ENCODE measurements at places on chromosomes 7 and 10.

GRCh38 chr7:145269418-145270161 is 433.7 kb upstream of the TPK1 start:
- DNase-seq: no peak

DNA sequence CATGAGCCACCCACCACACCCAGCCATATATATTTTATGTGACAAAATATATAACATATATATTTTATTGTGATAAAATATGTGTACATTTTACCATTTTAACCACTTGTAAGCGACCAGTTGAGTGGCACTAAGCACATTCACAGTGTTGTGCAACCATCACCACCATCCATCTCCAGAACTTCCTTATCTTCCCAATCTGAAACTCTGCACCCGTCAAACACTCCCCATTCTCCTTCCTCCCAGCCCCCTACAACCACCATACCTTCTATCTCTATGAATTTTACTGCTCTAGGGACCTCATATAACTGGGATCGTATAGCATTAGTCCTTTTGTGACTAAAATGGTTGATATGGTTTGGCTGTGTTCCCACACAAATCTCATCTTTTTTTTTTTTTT is 20.8 kb upstream of the CYTH3 start:
- no peak for DNase-seq

DNA sequence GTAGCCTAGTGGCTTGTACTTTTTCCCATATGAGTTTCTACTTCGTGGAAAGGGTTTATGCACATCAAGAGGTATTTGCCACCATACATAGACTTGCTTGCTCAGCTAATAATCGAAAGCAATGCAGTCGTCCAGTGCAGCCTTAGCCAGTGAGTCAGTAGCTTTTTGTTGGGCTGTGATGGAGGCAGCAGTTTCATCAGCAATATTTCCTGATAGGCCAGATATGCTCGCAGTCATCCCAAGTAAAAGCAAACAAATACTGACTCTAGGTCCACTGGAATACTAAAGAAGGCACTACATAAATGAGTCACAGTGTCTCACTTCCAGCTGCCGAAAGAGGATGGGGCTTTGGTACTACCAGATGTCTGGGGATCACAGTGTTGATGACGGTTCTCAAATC is 2.1 kb upstream of the BNIP3 start:
- DNase-seq: peak; percentile 84

- no peak for DNase-seq
Measured at GRCh38 chr10:114674346-114674745, 16.3 kb upstream of the ABLIM1 start.

GRCh38 chr7:47991741-47992311 is 12.4 kb upstream of the HUS1 start:
- no peak for DNase-seq

GRCh38 chr10:66929375-66929774 is 3.5 kb downstream of the LRRTM3 start:
- DNase-seq: no peak

- DNase-seq: no peak
Measured at GRCh38 chr7:82729172-82730030, 285.8 kb upstream of the CACNA2D1 start.

- DNase-seq: no peak
Measured at GRCh38 chr10:131226446-131227162, 84.9 kb downstream of the TCERG1L start.

DNA sequence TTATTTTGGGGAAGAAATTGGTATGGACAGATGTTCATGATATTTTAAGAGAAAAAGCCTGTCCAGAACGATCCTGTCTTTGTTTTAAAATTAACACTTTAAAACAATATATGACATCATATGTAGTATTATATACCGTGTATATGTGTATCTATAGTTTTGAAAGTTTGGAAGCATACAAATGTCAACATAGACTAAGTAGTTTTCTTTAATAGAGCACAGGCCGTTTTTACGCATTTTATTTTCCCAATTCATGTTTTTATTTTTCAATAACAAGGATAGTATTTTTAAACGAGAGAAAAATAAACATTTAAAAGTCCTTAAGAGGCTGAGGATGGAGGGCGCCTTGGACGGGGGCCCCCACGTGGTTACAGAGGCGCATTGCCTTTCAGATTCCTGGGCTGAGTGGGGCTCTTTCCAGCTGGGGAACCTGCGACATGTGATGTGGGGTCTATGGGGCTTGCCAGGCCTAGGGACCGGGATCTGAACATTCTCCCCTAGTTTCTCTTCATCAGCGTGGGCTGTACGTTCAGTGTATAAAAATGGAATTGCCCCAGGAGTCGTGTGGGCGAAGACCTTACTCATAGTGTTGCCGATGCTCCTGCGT is 127.8 kb upstream of the ZNF746 start:
- no peak for DNase-seq

GRCh38 chr10:11896549-11897200 is 73.5 kb downstream of the PROSER2 start:
- no peak for DNase-seq

DNA sequence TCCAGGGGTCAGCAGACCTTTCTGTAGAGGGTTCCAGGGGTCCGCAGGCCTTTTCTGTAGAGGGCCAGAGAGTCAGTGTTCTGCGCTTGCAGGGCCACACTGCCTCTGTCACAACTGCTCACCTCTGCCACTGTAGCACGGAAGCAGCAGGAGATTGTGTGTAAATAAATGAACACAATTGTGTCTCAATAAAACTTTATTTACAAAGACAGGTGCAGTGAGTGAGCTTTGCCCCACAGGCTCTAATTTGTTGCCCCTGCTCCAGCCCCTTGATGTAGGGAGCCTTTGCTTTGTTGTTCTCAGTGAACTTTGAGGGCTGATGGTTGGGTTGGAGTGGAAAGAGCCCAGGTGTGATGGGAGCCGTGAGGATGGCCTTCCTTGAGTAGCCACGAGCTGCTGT is 67.8 kb downstream of the MGMT start:
- DNase-seq: no peak

GRCh38 chr7:67618556-67619162 is 622.0 kb downstream of the TYW1 start:
- DNase-seq: no peak

DNA sequence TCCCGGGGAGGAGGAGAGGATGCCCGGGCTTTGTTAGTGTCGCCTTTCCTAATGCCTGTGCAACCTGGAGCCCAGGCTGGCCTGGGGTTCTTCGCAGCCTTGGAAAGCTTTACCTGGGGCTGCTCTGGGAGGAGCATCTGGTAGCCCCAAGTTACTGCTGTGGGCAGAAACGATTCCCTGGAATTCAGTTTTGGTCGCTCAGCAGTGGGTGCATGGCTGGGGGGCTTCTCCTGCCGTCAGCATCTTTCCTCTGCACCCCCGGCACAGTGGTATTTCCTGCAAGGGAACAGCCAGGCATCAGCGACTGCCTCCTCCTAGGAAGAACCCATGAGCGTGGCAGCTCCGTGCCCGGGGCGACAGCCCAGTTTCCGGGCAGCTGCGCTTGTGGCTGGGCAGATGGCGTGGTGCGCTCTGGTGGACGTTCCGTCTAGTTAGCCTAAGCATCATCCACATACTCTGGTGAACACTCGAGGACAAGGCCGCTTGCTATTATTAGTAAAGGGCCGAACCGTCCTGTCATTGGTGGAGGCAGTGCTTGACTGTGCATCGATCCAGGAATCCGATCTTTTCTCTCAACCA is 107.0 kb upstream of the BTBD16 start:
- no peak for DNase-seq

- no peak for DNase-seq
Measured at GRCh38 chr7:143419880-143420279, 11.2 kb upstream of the EPHA1 start.

GRCh38 chr10:28366994-28367393 is 64.1 kb upstream of the MPP7 start:
- no peak for DNase-seq

GRCh38 chr7:141709318-141709717 is 1.2 kb downstream of the WEE2 start:
- no peak for DNase-seq

DNA sequence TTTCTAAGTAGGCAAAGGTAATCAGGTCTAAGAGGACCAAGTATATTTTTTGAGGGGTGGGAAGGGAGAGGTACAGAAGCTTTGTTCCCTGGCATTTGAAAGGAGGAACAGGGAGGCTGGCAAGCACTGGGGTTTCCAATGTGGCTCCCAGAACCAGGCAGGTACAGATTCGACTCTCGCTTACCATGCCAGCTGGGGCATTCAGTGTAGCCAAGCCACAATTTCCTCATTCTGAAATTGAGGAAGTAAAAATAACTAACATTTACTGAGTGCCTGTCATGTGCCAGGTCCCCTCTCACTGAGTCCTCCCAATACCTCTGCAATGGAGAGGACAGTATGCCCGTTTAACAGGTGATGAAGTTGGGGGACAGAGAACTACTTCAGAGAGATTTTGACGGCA is 45.9 kb upstream of the BET1 start:
- DNase-seq: no peak

- DNase-seq: no peak
Measured at GRCh38 chr10:4151466-4151865, 366.5 kb upstream of the KLF6 start.

- no peak for DNase-seq
Measured at GRCh38 chr10:22317771-22318565, 1.8 kb downstream of the COMMD3 start.

DNA sequence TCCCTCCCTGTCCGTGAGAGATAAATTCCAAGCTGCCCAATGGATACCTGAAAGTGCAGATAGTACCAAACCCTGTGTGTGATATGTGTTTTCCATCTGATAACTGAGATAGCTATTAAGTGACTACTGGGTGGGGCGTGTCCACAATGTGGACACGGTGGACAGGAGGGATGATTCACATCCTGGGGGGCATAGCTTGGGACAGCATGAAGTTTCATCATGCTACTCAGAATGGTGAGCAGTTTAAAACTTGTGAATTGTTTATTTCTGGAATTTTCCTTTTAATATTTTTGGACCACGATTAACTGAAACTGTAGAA is 158.6 kb downstream of the CREB5 start:
- DNase-seq: no peak

DNA sequence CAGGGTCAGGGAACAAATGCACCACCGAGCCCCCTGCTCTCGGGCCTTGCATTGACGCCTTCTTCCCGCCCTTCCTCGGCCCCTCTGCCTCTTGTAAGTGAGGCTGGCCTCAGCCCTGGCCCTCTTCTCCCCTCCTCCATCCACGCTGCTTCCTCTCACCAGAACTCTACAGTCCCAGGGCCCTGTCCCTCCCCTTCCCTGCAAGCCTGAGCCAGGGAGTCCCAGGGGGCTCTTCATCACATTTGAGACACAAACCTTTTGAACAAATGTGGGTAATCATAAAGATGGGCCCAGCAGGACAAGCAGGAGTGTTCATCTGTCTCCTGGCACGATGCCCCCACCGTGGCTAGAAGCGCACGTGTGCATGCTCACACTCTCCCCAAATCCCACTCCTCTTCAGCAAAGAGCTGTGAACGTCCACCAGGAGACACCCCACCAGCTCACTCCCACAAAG is 57.7 kb downstream of the SLIT1 start:
- no peak for DNase-seq

- DNase-seq: no peak
Measured at GRCh38 chr7:98993024-98993897, 114.9 kb downstream of the TRRAP start.

DNA sequence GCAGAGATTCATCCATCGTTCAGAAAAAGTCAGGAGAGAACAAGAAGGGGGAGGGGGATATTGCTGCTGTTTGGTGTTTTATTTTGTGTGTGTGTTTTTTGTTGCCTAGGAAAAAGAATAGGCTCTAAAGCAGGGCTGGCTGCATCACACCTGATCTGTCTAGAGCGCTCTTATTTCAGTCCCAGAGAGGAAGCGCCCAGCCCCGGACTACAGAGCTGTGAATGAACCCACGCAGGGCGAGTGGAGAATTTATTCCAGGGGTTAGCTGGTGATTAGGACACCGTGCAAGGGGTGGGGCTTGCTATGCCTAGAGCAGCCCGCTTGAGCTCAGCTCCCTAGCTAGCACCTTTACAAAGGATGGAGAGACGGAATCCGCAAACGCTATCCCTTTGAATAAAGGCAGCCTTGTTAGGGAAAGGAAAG is 621 bp upstream of the FAM13C start:
- DNase-seq: no peak

DNA sequence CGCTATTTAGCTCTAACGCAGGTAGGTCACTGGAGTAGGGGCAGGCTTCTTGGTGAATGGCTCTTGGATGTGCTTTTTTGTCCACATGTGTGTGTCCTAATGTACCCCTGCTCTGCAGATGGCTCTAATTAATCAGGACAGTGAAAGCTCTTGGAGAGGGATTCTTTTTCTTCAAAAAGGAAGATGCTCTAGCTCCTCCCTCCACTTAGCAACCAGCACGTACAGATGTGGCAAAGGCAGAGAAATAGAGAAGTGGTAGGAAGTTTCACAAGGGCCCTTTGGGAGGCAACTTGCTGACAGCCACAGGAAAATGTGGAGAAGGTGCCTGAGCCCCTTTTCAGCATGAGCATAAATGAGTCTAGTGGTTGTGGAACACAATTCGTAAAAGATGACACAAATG is 221.7 kb downstream of the PLXNA4 start:
- no peak for DNase-seq

DNA sequence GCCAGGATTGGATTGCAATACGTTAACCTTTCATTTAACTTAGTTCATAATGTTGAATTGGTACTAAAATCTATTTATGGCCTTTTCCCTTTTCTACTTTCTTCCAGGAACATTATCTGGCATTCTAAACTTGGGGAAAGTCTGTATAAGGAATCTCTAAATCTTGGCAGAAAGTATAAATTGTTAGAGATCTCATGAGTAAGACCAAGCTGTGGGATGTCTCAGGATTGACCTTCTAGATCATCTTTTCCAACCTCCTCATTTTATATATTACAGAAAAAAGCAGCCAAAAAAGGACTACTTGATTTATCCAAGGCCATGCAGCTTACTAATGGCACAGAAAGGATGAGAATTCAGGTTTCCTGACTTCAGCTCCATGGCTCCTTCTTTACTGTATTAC is 598.3 kb downstream of the INHBA start:
- DNase-seq: peak; percentile 29

- no peak for DNase-seq
Measured at GRCh38 chr10:17428351-17429097, 25.9 kb downstream of the ST8SIA6 start.

GRCh38 chr7:16801111-16801542 is 3.7 kb downstream of the AGR2 start:
- DNase-seq: peak; percentile 28

DNA sequence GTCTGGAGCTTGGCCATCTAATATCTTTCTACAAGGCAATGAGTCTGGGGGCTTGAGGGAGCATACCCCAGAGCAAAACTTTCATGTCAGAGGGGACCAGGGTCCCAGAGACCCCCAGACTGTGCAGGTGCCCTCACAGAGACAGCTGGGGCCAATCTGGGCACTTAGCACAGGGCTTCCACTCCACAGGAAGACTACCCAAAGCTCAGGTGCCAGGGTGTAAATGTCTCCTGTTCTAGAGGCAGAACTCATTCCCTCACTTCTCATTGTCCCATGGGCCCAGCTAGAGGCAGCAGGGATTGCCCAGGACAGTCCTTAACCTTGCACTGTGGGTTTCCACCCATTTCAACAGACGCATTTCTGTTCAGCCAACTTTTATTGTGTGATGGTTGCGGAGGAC is 246.9 kb downstream of the ACTR3B start:
- no peak for DNase-seq

DNA sequence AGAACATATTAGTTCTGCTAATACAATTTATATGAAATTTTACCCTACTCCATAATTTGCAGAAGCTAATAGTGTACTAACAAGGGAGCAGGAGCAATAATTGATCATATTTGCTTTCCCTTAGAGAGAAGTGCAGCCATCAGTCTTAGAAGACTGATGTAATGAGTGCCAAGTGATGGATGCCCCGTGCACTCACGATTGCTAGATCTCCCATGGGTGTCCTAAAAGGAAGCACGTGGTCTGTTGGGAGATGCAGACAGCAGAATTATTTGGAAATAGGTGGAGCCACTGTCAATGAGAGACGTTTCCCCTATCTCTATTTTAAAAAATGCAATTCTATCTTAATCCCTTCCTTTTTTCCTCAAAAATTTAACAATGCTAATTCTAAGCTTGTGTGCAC is 772.2 kb upstream of the C7orf33 start:
- DNase-seq: no peak

All from AG04449 (cell line).